ENCODE measurements at places on chromosomes 4 and X.

- DNase-seq: peak; percentile 35
Observed at GRCh38 chr4:56787380-56787779, 34.1 kb downstream of the SPINK2 start.

- no peak for DNase-seq
Observed at GRCh38 chr4:142350871-142351270, 495.2 kb downstream of the INPP4B start.

GRCh38 chrX:642436-643240 lies 12.0 kb downstream of the SHOX start:
- DNase-seq: no peak

GRCh38 chr4:72110886-72111285 lies 79.1 kb downstream of the NPFFR2 start:
- DNase-seq: no peak

- no peak for DNase-seq
Observed at GRCh38 chr4:13329963-13330362, 154.2 kb downstream of the RAB28 start.

DNA sequence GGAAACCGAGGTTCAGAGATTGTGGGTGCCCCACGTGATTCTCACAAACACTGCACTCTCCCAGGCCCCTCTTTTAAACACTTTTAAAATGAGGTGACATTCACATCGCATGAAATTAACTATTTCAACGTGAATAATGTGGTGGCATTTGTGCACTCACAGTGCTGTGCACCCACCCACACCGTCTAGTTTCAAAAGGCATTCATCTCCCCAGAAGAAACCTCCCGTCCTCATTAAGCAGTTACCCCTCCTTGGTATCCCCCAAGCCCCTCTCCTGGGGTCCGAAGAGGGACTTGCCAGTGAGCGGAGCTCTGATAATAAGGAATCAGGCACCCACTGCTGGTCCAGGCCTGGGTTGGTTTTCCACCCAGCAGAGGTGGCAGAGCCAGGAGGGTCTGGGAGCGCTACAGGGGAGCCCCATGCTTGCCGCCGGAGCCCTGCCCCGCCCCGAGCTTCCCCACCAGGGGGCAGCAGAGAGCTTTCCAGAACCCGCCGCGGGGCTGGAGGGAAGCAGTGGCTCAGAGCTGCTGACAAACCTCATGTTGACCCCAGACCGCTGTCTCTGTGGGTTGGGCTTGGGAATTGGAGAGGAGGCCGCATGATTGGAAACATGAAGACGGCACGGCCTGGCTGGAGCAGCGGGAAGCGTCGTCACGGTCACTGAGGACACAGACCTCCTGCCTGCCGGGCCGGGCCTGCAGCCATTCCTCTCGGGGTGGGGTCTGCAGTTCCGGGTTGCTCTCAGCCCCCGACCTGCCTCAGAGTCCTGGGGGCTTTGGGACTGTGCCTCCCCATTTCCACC lies 27.5 kb upstream of the HTRA3 start:
- peak; percentile 92 for DNase-seq

DNA sequence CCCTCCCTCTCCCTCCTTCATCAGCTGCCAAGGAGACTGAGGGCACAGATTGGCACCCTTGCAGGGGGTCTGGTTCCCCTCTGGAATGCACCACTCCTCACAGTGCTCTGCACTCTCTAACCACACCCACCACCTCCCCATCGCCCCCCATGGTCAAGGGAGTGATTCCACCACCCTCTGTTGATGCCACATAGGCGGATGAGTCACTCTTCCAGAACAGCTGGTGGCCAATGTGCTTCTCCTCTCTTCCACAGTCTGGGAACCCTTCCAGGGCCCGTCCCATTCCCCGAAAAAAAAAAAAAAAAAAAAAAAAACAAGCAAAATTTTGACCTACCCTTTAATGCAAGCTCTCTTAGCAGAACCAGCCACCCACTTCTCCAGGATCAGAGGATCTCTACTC lies 341.3 kb upstream of the KLF3 start:
- peak; percentile 61 for DNase-seq

- no peak for DNase-seq
Observed at GRCh38 chrX:86714441-86714840, 566.2 kb downstream of the DACH2 start.

- DNase-seq: no peak
Observed at GRCh38 chrX:29136904-29137303, 549.7 kb downstream of the IL1RAPL1 start.

GRCh38 chrX:123424546-123424945 lies 240.5 kb downstream of the GRIA3 start:
- DNase-seq: no peak

GRCh38 chrX:53317365-53318069 lies 36.1 kb upstream of the IQSEC2 start:
- peak; percentile 69 for DNase-seq

- DNase-seq: no peak
Observed at GRCh38 chrX:1528884-1529203, 8.1 kb downstream of the P2RY8 start.

DNA sequence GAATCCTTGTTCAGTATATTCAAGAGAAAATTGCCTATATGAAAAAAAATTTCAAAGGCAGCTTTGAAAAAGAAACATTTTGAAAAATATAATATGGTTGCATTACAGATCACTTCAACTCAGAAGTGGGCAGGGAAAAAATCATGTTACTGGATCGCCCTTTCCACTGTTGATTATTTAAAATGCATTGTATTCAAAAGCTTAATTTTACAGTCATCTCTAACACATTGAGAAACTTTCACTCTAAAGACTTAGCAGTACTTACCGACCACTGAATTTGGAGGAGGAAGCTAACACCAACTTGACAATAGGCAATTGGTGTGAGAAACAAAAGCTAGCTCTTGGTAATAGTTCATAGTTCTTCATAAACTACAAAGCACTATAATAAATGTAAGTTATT lies 101.9 kb downstream of the CEP135 start:
- DNase-seq: no peak

DNA sequence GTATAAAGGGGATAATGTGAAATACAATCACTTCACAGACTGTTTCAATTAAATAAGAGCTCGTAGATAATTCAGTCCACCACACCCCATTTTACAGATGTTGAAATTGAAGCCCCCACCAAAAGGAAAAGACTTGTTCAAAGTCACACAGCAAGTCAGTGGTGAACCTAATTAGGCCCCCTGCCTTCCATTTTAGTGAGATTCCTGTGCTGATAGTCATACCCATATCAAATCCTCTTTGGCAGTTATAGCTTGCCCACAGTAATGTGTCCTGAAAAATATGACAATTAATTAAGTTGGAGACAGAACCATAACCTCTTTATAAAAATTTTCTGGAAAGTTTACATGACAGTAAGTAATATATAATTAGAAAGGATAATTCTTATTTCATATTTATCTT lies 58.0 kb downstream of the AR start:
- DNase-seq: no peak

DNA sequence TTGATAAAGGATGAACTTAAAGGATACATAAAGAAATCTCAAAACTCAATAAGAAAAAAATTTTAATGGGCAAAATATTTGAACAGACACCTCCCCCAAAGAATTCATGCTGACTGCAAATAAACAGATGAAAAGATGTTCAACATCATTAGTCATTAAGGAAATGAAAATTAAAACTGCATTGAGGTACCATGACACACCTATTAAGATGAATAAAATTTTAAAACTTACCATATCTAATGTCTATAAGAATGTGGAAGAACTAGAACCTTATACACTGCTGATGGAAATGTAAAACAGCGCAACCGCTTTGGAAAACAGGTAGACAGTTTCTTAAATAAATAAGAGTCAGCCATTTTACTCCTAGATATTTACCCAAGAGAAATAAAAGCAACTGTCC lies 266.8 kb upstream of the TET2 start:
- no peak for DNase-seq

DNA sequence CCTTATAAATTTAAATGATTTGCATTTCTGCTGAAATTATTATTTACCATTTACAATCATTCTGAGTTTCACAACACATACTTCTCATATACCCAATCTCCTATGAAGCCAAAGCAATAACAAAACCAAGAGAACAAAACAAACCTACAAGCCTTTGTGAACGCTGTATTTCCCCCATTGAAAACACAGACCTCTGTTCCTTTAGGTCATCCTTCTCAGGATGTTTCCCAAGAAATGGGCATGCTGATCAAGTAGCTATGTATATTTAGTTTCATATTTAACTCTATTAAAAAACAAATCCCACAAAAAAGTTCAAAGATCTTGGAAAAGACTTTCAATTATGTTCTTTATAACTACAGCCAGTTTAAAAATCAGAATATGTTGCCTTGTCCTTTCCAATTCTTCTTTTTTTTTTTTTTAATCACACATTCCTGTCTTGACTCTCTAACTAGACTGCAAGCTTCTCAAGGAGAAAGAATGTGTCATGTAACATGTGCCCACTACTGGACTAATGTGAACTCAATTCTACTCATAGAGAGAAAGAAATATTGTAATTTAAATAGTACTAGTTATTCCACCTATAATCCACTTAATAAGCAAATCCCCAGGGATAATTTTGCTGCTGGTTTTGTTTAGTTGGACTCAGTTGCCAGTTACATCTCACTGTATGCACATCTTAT lies 84.3 kb upstream of the PRSS48 start:
- DNase-seq: no peak

- DNase-seq: no peak
Observed at GRCh38 chrX:101393530-101394305, 2.9 kb downstream of the RPL36A start.

DNA sequence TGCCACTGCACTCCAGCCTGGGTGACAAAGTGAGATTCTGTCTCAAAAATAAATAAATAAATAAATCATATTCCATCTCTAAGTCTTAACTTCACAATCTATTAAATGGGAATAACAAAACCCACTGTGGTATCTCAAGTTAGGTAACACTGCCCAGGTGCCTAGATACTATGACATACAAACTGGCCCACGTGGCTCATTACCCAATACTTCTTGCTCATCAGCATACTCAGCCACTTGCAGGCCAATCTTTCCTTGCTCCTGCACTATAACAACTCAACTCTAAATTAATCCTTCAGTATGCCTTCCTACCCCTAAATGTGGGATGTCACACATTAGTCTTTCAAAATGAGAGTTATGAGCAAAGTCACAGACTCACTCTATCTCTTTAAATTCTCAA lies 230.1 kb downstream of the OPHN1 start:
- no peak for DNase-seq

DNA sequence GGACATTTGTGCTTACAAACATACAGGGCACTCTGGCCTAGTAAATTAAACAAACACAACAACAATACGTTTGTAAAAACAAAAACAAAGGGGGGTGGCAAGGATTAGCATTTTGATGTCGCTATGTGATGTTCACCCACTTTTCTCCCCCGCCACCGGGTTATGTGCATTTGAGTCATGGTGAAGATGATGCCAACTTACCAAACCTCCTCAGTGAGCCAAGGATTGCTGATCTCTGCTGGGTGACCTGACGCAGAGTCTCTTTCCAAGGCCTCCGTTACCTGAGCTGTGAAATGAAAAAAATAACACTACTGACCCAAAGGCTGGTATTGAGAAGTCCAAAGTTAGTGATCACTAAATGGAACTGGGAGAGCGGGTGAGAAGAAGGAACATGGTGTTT lies 85.4 kb downstream of the RBM47 start:
- no peak for DNase-seq

- no peak for DNase-seq
Observed at GRCh38 chr4:73019462-73020047, 50.0 kb downstream of the COX18 start.

- peak; percentile 36 for DNase-seq
Observed at GRCh38 chrX:19698122-19698521, 182.8 kb upstream of the MAP3K15 start.

GRCh38 chr4:48640699-48641098 lies 139.4 kb downstream of the FRYL start:
- DNase-seq: no peak

- no peak for DNase-seq
Observed at GRCh38 chr4:53147197-53147596, 218.7 kb downstream of the SCFD2 start.

GRCh38 chr4:118865091-118865708 lies 23.5 kb upstream of the SYNPO2 start:
- no peak for DNase-seq

DNA sequence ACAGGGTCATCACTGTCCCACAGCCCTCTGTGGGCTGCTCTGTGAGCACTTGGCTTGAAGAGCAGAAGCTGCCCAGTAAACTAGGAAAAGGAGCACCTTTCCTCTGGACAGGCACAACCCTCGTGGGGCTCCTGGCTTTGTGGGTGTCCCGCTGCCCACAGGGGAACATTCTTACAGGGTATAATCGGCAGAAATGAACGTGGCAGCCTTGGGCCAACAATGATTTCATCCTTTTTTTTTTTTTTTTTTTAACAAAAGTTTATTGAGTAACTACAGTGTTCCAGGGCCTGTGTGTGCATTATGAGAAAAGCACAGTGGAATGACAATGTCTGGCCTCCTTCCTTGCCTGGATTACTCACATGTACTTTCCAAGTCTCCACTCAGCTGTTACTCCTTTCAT lies 197.2 kb downstream of the PDGFC start:
- no peak for DNase-seq

GRCh38 chr4:152936446-152937335 lies 568 bp downstream of the FHDC1 start:
- DNase-seq: peak; percentile 42

DNA sequence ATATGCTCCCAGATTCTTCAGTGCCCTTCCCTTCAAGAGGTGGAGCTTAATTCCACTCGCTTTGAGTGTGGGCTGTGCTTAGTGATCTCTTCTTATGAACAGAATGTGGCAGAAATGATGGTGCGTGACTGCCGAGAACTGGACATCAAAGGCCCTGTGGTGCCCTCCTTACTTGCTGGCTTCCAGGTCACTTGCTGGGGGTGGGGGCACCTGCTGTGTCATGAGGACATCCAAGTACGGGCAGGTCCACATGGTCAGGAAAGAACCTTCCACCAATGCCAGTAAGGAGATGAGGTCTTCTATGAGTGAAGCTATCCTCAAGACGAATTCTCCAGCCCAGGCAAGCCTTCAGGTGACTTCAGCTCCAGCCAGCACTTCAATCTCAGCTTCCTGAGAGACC lies 95.8 kb downstream of the FAM53A start:
- DNase-seq: no peak

DNA sequence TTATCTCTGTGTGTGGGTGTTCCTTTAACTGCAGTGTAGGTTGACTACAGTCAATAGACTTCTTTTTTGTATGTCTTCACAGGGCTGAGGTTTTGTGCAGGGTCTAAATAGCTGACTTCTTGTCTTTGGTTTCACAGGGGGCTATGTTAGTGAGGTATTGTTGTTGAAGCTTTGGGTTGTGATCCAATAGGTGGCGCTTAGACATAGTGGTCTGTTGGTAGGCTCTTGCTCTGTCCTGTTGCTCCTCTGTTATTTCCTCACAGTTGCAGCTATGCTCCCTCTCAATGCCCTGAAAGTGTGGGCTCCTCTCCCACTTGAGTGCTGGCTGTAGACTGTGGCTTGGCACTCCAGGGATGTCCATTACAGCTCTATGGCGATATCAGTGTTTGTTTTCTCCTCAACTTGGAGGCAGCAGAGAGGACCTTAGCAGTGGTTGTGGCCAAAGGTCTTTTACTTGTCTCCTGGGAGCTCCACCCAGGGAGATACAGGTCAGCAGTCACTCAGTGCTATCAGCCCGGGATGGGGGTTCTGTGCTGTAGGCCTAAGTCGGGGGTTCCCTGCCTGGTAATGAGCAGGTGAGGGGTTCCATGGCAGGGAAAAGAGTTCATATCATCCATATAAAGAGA lies 14.0 kb downstream of the POF1B start:
- DNase-seq: no peak
